ENCODE measurements at places on chromosomes 5 and 9. TPM values are rescaled to one million over a fixed set of nuclear protein-coding genes. Genes with fewer than 3 reads are reported as not detected.

The MOB3B gene
- total RNA-seq: 13.3 TPM

The WASHC1 gene
- total RNA-seq: 29.5 TPM

The CDC20B gene
- 0.29 TPM for total RNA-seq

The RANBP17 gene
- 29.2 TPM for total RNA-seq

The PTGS1 gene
- total RNA-seq: 9.6 TPM

The ZNF879 gene
- 6.1 TPM for total RNA-seq

The CTSV gene
- 4.4 TPM for total RNA-seq

The TAF11L10 gene
- total RNA-seq: not detected

The FANCC gene
- total RNA-seq: 29.6 TPM

The CD14 gene
- total RNA-seq: 81.6 TPM

The TAF11L13 gene
- total RNA-seq: not detected

The PSAT1 gene
- 15.9 TPM for total RNA-seq

The BAAT gene
- total RNA-seq: 0.06 TPM

The ATP6V1G1 gene
- 120 TPM for total RNA-seq

The MEGF10 gene
- 5.7 TPM for total RNA-seq

The PDGFRB gene
- 182 TPM for total RNA-seq

The EXOC3 gene
- total RNA-seq: 55.2 TPM

The GABRA1 gene
- 0.29 TPM for total RNA-seq

The PARP8 gene
- 23.1 TPM for total RNA-seq

The ARHGEF28 gene
- 63.9 TPM for total RNA-seq

The PROB1 gene
- 11.2 TPM for total RNA-seq

The RNF183 gene
- total RNA-seq: 3.1 TPM

The LCN15 gene
- total RNA-seq: not detected

The PTGDS gene
- 43.3 TPM for total RNA-seq

The RABGAP1 gene
- 90.4 TPM for total RNA-seq

The NPR3 gene
- total RNA-seq: 27.6 TPM

The HAVCR1 gene
- 5.3 TPM for total RNA-seq

The TLX3 gene
- total RNA-seq: not detected

The SLC23A1 gene
- 6.2 TPM for total RNA-seq

The SOHLH1 gene
- not detected for total RNA-seq

All from metanephros (tissue), 2 donors.